ENCODE measurements at places on chromosomes 6 and 20. TPM values are rescaled to one million over a fixed set of nuclear protein-coding genes. Genes with fewer than 3 reads are reported as not detected.

DNA sequence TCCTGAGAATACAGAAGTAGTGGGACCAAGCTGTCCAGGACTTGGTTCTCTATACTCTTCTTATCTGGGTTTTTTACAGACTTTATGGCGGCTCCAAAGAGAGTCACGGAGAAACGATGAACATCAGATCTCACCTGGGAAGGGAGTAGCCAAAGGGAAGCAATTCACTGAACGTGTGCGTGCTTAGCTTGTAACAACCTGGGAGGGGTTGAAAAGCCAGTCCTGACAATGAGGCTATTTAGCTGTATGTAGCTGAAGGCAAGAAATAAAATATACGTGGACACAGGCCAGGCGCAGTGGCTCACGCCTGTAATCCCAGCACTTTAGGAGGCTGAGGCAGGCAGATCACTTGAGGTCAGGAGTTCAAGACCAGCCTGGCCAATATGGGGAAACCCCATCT, 18.2 kb upstream of the RBL1 start:
- no peaks in the 10 kb centered on the region for H3K36me3 ChIP-seq
- no peak overlapping the region for H3K4me3 ChIP-seq
- no peaks in the 10 kb centered on the region for H3K27me3 ChIP-seq
- H3K27ac ChIP-seq: no peak overlapping the region
- H3K4me1 ChIP-seq: no peaks in the 10 kb centered on the region
- no peak for DNase-seq

- H3K27me3 ChIP-seq: peaks cover 69% of the 10 kb centered on the region
- no peak overlapping the region for H3K4me3 ChIP-seq
- no peaks in the 10 kb centered on the region for H3K36me3 ChIP-seq
- H3K27ac ChIP-seq: no peak overlapping the region
- H3K4me1 ChIP-seq: no peaks in the 10 kb centered on the region
- DNase-seq: no peak
Measured at GRCh38 chr20:46243707-46244628, 64.3 kb downstream of the CDH22 start.

FOXQ1 gene
- 7.5 TPM for total RNA-seq

GRCh38 chr20:40765814-40766480, 76.9 kb upstream of the MAFB start:
- H3K4me1 ChIP-seq: peaks cover 9% of the 10 kb centered on the region
- H3K4me3 ChIP-seq: no peak overlapping the region
- no peaks in the 10 kb centered on the region for H3K36me3 ChIP-seq
- no peaks in the 10 kb centered on the region for H3K27me3 ChIP-seq
- DNase-seq: no peak

- H3K36me3 ChIP-seq: no peaks in the 10 kb centered on the region
- H3K4me1 ChIP-seq: no peaks in the 10 kb centered on the region
- no peak overlapping the region for H3K4me3 ChIP-seq
- no peaks in the 10 kb centered on the region for H3K27me3 ChIP-seq
- H3K27ac ChIP-seq: no peak overlapping the region
- no peak for DNase-seq
Measured at GRCh38 chr6:90860822-90861601, 274.1 kb upstream of the MAP3K7 start.

DNA sequence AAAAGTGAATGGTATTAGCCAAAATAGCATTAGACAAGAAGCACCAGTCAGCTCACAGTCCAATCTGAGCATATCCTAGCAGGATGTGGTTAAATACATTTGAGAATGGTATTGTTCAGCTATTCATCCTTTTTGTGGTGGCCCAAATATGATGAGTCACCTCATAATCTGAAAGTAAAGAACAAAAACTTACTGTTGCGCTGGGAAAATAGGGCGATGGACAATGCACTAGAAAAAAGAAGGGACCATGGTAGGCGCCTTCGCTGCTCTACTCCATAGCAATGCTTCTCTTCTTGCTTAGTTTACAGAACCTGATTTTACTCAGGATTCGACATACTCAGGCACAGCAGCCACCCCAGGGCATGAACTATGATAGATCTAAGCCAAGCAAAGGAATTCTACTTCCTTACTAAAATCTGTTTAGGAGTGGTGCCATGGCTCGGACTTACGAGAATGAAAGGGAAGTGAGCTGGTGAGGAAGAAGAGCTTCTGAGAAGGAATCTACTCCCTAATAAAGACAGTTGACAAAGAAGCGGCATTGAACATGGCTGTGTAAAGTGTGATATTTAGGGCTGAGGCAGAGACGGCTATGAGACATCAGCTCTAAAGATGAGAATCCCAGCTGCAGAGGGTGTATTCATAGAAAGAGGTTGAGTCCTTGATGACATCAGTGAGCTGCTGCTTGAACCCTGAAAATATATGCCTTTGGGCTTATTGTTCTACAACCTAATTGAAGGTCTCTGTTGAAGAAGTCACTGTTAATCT, 16.6 kb upstream of the FBXO9 start:
- peaks cover 4% of the 10 kb centered on the region for H3K4me1 ChIP-seq
- H3K27me3 ChIP-seq: no peaks in the 10 kb centered on the region
- no peak overlapping the region for H3K27ac ChIP-seq
- DNase-seq: no peak

BMP2 gene
- 12.4 TPM for total RNA-seq

All from lower lobe of right lung (tissue), 2 donors.